ENCODE measurements at places on chromosomes 11 and 22.
A peak's percentile ranks its signal among the peaks of the same experiment; 100 is the strongest.

DNA sequence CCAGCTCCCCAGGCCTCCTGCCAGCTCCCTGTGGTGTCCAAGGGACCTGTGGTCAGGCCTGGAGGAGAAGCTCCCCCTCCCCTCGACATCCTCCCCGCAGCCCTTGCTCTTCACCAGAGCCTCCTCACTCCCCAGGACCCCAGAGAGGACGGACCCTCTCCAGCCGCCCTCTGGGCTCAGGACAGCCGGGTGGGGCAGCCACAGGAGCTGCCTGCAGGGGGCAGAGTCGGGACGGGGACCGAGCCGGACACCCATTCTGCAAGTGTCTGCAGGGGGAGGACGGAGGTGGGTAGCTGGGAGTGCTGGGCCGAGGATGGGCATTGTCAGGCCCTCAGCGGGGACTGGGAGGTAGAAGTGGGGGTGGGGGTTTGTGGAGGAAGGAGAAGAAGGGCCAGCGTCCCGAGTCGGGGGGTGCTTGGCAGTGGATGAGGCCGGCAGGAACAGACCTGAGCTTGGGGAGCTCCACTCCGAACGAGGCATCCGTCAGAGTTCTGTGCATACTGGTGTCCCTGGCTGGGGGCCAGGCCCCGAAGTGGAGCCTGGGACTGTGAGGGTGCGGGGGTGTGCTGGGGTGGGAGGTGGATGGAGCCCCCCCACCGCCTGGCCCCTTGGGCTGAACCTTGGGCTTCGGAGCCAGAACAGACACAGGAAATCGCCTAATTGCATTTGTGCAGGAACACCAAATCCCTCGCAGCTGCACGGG, 15.2 kb downstream of the PRR33 start:
- peak; percentile 31 for DNase-seq

- DNase-seq: no peak
Measured at GRCh38 chr22:40199223-40199622, 21.5 kb downstream of the TNRC6B start.

- no peak for DNase-seq
Measured at GRCh38 chr11:71158936-71159335, 93.4 kb downstream of the SHANK2 start.

DNA sequence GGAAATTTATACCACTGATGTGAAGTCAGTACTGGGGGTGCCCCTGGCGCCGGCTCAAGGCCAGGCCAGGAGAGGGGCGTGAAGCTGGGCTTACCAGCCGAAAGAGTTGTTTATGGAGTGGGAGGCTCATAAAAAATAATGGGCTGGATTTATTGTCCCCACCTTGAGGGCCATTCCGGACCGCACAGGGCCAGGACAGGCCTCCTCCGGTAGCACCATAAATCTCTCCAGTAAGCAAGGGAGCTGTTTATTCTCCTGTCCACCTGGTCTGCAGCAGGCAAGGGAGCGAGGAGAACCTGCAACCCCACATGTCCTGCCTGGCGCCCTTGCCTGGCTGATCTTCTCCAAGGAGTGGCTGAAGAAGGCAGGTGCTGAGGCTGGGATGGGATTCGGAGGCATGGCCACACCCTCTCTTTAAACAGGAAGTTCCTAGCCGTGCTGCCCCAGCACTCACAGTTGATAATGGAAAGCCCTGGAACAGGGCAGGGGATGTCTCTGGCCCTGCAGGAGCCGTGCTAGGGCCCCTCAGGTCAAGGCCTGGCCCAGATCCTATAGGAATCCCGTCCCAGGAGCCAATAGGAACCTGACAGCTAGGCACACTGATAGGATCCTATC, 65.1 kb downstream of the SCUBE1 start:
- DNase-seq: no peak

- DNase-seq: peak; percentile 70
Measured at GRCh38 chr11:64850979-64851567, 6.6 kb upstream of the CDC42BPG start.

DNA sequence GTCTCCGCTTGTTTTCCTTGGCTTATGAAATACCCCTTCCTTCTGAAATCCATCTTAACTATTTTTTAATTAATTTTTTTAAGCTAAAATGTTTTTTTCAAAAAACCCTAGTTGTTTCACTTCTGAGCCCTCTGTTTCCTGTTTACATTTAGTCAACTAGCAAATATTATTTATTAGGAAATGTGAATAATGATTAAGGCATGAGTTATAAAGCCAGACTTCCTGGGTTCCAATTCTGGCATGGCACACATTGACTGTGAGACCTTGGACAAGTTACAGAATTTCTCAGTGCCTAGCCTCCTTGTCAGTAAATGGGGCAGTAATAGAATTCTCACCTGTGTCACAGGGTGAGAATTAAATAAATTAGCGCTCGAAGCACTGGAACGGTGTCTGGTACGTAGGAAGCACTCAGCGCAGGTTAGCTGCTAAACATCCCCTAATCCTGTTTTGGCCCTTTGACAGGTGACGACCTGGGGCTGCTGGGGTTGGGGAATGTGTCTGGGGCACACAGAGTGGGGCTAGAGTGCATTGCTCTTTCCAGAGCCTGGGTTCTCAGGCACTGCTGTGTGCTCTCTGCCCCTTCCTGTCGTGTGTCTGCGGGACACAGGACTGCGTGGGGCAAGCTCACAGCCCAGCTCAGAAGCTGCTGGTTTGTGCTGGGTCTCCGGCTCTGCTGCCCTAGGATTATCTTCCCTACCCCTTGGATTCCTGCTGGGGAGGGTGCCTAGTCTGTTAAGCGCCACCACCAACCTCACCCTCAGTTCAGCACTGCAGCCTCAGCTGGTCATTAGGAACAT, 13.1 kb downstream of the PANX1 start:
- no peak for DNase-seq

Data from EL (cell line).